Inflammatory macrophage treated with lipopolysaccharide for 4 hours (primary cell): ENCODE measurements at places on chromosomes 4 and X.

DNA sequence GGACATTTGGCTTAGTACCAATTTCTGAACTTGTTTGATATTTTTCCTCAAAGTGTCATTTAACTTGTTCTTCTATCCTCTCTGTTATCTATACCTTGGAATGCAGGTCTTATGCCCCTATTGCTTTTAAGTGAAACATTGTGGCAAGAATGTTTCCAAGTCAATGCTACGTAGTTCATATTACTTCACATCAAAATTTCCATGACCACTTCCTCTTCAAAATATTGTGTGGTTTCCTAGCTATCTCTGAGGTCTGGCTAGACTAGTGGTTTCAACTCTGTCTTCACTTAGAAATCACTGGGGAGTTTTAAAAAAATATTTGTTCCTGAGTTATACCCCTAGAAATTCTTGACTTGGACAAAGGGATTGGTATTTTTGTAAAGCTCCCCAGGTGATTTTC is 20.2 kb upstream of the RASGEF1B start:
- DNase-seq, result peak; percentile 98

GRCh38 chrX:134161162-134161561 is 75.8 kb upstream of the CCDC160 start:
- no peak for DNase-seq

DNA sequence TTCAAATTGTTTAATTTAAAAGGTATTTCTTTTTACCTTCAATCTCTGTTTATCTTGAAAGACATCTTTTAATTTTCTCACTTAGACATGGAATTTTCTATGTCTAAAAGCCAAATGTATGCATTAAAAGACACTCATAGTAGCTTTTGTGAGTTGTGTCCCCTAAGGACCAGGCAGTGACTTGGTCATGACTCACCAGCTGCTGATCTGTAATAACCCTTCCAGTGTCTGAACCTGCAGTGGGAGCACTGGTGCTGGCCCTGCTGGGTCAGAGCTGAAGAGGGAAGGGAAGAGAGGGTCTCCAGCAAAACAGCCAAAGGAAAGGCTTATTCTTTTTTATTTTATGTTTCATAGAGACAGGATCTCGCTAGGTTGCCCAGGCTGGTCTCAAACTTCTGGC is 31.1 kb upstream of the SH3D19 start:
- DNase-seq, result no peak

DNA sequence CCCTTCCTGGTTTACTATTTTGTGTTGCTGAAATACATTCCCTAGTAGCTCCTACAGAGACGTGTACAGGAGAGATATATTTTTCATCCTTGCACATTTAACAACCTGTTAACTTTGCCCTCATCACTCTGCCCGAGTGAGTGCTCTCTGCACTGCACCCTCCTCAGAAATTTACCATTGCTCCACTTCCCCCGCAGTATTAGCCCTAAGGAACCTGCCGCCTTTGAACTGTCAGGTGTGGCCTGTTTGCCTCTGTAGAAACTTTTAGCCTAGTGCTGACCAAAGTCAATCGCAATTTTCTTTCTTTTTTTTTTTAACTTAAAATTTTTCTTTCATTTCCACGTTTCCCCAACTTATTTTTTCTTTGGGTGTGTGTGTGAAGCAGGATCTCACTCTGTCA is 46.6 kb upstream of the TBL1X start:
- DNase-seq, result no peak

GRCh38 chr4:98517218-98518021 is 141.0 kb downstream of the TSPAN5 start:
- DNase-seq, result no peak

GRCh38 chr4:159446266-159446976 is 343.5 kb downstream of the RAPGEF2 start:
- DNase-seq, result peak; percentile 67

DNA sequence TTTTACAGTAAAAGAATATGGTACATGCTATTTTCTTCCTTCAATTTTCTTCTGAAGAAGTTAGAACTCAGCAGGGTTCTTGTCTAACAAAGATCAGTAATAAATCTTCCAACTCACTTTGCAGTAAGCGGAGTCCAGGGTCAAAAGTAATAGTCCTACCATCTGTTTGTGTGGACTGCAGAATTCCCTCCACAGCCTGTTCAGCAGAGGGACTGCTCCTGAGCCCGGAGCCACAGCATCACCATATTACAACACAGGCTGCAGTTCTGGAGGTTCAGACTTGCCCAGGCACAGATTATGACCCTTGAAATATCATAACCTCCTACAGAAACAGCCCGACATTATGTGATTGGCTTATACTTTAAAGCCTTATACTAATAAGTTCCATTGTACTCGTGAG is 10.3 kb downstream of the FHDC1 start:
- no peak for DNase-seq

GRCh38 chrX:38552721-38553120 is 8.6 kb upstream of the TSPAN7 start:
- DNase-seq, result no peak

GRCh38 chr4:16750882-16751642 is 147.4 kb downstream of the LDB2 start:
- no peak for DNase-seq

DNA sequence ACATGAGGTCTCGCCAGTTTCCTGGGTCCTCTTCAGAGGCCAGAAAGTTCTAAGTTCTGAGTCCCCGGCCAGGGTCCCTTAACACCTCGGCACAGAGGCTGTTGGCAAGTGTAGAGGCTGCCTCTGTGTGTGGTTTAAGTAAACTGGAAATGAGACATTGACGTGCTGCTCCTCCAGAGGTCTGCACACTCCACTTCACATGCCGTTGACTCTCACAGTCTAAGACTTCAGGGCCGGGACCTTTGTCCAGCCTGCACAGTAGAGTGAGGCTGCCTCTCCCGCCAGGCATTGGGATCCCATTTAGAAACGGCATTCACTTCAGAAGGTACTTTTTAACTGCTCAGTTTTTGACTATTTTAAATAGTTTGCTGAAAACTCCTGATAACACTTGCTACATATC is 10.6 kb upstream of the TADA2B start:
- no peak for DNase-seq
